Astrocyte (in vitro differentiated cells and primary cell): ENCODE measurements at places on chromosomes 2 and 18.

GRCh38 chr2:207223051-207223450, 57.3 kb upstream of the KLF7 start:
- no peak overlapping the region for H3K4me3 ChIP-seq
- no peaks in the 10 kb centered on the region for H3K27me3 ChIP-seq
- H3K4me1 ChIP-seq: peaks cover 38% of the 10 kb centered on the region
- DNase-seq: peak; percentile 79
- no peaks in the 10 kb centered on the region for H3K36me3 ChIP-seq

GRCh38 chr2:178250429-178250828, 56.1 kb downstream of the OSBPL6 start:
- no peak overlapping the region for H3K27ac ChIP-seq
- no peaks in the 10 kb centered on the region for H3K27me3 ChIP-seq
- H3K36me3 ChIP-seq: no peaks in the 10 kb centered on the region
- no peak for DNase-seq

DNA sequence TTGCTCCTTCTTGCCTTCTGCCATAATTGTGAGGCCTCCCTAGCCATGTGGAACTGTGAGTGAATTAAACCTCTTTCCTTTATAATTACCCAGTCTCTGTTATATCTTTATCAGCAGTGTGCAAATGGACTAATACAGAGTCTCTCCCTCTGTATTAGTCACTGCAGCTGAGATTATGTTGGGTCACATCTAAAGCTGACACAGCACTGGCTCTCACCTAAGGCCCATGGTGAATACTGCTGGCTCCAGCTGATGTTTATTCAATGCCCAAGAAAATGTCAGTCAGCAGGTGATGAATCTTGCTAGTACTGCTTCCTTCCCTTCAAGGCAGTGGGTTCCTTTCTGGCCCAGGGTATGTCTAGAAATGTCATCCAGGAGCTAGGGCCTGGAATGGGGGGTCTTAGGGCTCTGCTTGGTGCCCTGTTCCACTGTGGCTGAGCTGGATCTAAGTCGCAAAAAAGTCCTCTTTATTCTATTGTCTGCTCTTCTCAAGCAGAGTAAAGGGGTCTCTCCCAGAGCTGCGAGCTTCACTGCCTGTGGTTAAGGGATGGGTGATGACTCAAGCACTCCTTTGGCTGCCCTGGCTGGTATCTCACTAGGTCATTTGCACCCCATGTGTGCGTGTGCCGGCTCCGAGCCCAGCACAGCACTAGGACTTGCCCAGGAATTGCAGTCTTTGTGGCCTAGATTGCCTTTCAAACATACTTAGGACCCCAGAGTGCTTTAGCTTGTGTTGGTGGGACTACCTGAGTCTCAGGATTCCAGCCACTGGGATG, 29.9 kb downstream of the PPP1R1C start:
- peak overlapping the region; percentile 10 for H3K27ac ChIP-seq
- H3K4me1 ChIP-seq: peaks cover 14% of the 10 kb centered on the region
- peak; percentile 87 for DNase-seq
- no peaks in the 10 kb centered on the region for H3K27me3 ChIP-seq
- H3K36me3 ChIP-seq: no peaks in the 10 kb centered on the region
- H3K4me3 ChIP-seq: no peak overlapping the region

DNA sequence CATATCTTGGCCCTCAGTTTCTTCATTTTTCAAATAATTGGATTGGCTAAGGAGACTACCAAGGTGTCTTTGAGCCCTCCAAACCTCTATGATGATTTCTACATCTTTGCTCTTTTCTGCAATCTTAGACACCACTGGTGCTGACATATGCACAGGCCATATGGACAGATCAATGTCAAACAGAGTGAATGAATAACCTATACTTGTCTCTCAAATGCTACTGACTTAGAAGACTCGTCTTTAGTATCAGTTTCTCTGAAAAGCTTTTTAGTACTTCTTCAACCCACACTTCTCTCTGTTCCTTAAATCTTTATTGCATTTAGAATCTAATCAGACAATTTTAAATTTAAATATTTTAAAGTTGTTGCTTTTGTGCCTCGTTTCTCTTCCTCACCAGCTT, 258.2 kb downstream of the LTBP1 start:
- no peak overlapping the region for H3K27ac ChIP-seq
- no peak overlapping the region for H3K4me3 ChIP-seq
- H3K27me3 ChIP-seq: no peaks in the 10 kb centered on the region
- H3K36me3 ChIP-seq: peaks cover 4% of the 10 kb centered on the region
- no peak for DNase-seq
- H3K4me1 ChIP-seq: peaks cover 8% of the 10 kb centered on the region

DNA sequence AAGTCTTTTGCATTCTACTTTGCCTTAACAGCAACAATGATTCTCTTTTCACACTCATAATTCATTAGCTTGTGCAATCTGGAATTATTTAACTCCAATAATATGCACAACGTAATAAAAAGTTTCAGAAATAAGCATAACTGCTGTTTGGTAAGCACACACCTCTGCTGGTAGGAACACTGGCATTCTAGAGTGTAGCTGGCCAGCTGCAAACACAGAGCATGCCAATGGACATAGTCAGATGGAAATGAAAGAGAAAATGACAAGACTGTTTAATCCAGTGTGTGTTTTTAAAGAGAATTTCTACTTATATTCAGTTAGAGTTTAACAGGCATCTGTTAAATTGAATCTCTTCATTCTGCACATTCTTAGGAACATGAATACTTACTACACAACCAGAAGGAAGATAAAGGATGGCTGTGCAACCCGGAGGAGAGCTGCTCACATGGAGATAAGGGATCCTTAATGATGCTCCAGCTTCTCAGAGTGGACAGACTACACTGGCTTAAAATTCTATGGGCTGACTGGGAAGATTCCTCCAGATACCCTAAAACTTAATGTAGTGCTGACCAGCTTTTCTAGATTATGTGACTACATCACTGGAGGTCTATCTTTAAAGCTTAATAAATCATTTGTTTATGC, 94.6 kb upstream of the CHAC2 start:
- peak; percentile 30 for DNase-seq
- no peaks in the 10 kb centered on the region for H3K27me3 ChIP-seq
- no peaks in the 10 kb centered on the region for H3K36me3 ChIP-seq
- no peak overlapping the region for H3K27ac ChIP-seq
- peaks cover 5% of the 10 kb centered on the region for H3K4me1 ChIP-seq
